KG1 (cell line): ENCODE measurements at places on chromosomes 5 and 9.

DNA sequence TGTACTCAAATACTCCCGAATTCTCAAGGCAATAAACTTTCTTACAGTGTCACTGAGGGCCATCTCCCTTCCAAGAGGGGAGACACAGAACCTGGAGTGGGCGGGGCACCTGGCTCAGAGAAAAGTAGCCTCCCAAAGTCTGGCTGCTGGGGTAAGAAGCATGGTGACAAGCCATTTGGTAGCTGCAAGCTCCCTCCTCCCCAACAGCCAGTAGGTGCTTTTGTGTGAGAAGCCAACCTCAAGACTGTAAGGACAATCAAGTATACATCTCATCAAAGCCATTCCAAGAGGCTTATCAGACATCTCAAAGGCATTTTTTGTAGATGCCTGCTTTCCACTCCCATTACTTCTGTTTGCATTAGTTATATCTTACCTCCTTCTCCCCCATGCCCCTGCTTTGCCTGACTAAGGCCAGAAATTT, 1.4 kb downstream of the DAB2 start:
- DNase-seq = no peak

- no peak for DNase-seq
These were observed 185.5 kb downstream of the RGS3 start for GRCh38 chr9:113649054-113649453.

- no peak for DNase-seq
These were observed 71.3 kb upstream of the VCAN start for GRCh38 chr5:83400241-83400640.

DNA sequence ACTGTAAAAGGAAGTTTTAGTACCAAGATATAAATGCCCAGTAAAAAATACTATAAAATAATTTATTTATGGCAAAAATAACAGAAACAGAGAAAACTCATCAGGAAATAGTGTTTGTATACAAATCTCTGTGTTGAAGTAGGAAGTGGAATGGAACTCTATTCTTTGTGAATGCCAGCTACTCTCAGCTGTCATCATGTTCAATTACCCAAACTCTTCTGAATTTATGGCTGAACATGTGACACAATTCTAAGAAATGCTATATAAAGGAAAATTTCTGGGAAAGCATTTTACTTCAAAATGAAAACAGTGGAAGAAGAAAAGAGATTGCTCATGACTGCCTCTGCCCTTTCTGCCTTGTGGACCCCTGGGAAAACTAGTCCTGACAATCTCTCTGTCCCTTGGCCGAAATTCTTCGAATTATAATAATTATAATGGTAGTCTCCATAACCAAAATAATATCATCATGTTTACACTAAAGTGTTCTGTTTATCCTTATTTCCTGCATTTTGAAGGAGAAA, 522.3 kb upstream of the ST8SIA4 start:
- no peak for DNase-seq

DNA sequence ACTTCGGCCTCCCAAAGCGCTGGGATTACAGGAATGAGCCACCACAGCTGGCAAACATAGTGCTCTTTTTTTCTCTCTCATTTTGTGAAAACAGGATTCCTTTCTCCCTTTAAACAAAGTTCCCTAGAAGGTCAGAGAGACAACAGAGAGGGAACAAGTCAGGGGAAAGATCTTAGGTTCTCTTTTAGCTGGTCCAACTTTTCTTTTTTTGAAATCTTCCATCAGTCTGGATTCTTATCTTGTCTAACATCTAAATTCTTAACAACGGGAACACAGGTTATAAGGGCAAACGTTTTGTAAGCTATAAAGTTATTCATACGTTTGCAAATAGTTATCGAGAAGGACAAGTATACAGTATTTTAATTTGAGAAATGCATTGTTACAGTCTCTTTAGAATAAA, 224.1 kb upstream of the TBCA start:
- DNase-seq = no peak

GRCh38 chr5:60993875-60994571, 49.0 kb downstream of the NDUFAF2 start:
- DNase-seq = no peak

GRCh38 chr9:91192381-91193086, 169.2 kb downstream of the AUH start:
- DNase-seq = no peak
